GM23338 (cell line): ENCODE measurements at places on chromosomes 5 and 9. TPM values are rescaled to one million over a fixed set of nuclear protein-coding genes. Genes with fewer than 3 reads are reported as not detected.
A peak's percentile ranks its signal among the peaks of the same experiment; 100 is the strongest.

DNA sequence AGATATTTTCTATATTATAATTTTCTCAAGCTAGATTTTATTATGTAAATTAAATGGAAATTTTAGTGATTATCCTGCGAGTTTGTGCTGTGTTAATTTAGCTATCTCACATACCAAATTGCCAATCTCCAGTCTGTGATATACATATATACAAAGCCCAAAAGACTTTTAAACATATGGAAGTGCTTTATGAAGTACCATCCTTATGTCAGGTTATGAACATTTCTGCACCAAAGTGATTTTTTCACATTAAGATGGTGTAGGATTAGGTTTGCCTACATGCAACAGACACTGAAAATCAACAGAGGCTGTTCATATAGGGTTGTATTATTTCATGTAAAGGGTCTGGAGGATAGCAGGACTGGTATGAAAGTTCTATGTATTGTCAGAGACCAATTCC, 32.8 kb downstream of the CFAP95 start:
- no peaks in the 10 kb centered on the region for H3K27me3 ChIP-seq
- no peak overlapping the region for H3K27ac ChIP-seq
- no peak for DNase-seq
- no peaks in the 10 kb centered on the region for H3K4me1 ChIP-seq

GRCh38 chr5:38211354-38211710, 47.0 kb upstream of the EGFLAM start:
- no peak overlapping the region for H3K4me3 ChIP-seq
- H3K27ac ChIP-seq, result no peak overlapping the region
- DNase-seq, result no peak
- no peaks in the 10 kb centered on the region for H3K36me3 ChIP-seq
- no peaks in the 10 kb centered on the region for H3K4me1 ChIP-seq
- no peaks in the 10 kb centered on the region for H3K27me3 ChIP-seq

GRCh38 chr5:37567566-37567965, 188.4 kb downstream of the WDR70 start:
- no peak overlapping the region for H3K4me3 ChIP-seq
- H3K36me3 ChIP-seq, result no peaks in the 10 kb centered on the region
- no peaks in the 10 kb centered on the region for H3K27me3 ChIP-seq

DNA sequence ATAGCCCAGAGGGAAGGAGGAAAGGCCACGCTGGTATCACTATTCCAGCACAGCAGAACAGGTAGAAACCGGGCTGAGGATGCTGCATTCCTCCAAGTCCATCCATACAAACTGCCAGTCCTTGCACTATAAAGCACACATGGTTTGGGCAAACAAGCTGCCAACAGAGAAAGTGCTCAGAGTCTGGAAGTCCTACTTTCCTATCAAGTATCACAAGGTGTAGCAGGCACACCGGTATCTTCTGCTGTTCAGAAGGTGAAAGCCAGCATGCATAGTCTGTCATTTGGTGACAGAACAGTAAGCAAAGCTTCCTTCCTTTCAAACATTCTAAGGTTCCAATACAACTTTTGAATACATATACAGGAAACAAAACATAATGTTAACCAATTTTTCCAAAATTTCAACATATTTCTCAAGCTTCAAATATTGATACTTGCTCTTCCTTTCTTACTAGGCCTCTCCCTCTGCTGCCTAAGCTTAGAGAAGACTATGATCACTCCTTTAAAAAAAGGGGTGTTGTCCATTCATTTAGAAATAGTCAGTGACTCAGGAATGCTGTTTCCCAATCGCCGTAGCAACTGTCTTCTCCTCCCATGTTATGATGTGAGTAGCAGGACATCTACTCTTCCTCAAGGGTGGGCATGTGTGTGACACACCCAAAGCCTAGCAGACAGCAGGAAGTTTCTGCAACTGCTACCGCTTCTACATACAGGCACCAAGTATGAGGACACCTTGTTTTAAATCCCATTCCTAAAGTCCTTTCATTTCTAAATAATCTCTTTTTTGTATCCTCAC, 14.7 kb downstream of the DIAPH1 start:
- H3K27ac ChIP-seq, result no peak overlapping the region
- DNase-seq, result peak; percentile 67
- no peaks in the 10 kb centered on the region for H3K36me3 ChIP-seq
- no peaks in the 10 kb centered on the region for H3K27me3 ChIP-seq
- no peaks in the 10 kb centered on the region for H3K4me1 ChIP-seq

DNA sequence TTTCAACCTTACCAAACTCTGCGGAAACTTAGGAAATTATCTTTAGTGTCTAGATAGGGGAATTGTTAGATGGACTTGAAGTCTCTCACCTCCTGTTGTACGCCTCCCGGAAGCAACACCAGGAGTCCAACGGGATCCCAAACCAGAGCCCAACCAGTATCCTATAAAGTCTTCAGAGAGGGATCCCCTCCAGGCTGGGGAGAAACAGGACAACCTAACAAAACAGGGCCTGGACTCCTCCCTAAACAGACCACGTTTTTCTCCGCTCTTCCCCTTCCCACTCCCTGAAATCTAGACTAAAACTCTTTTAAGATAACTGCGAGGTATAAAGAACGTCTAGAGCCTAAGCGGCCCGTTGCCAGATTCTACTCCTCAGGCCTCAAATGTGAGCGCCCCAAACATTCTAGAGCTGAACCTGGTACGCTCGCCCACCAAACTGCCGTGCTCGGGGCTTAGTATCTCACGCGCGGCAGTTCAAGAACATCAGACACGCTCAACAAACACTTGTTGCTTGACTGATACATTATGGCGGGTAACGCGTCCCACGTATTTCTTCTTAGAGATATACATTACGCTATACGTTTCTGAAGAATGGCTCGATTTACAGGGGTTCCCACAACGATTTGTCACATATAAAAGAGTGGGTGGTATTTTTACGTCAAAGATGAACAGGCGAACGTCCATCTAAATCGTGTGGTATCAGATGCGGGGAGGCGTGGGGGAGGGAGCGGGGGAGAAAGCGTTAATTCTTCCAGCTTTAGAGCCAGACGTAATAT, 663 bp upstream of the SMIM27 start:
- H3K27ac ChIP-seq, result peak overlapping the region; percentile 78
- no peaks in the 10 kb centered on the region for H3K36me3 ChIP-seq
- peak; percentile 72 for DNase-seq
- peaks cover 8% of the 10 kb centered on the region for H3K4me1 ChIP-seq
- H3K4me3 ChIP-seq, result peak overlapping the region; percentile 91
- no peaks in the 10 kb centered on the region for H3K27me3 ChIP-seq

DNA sequence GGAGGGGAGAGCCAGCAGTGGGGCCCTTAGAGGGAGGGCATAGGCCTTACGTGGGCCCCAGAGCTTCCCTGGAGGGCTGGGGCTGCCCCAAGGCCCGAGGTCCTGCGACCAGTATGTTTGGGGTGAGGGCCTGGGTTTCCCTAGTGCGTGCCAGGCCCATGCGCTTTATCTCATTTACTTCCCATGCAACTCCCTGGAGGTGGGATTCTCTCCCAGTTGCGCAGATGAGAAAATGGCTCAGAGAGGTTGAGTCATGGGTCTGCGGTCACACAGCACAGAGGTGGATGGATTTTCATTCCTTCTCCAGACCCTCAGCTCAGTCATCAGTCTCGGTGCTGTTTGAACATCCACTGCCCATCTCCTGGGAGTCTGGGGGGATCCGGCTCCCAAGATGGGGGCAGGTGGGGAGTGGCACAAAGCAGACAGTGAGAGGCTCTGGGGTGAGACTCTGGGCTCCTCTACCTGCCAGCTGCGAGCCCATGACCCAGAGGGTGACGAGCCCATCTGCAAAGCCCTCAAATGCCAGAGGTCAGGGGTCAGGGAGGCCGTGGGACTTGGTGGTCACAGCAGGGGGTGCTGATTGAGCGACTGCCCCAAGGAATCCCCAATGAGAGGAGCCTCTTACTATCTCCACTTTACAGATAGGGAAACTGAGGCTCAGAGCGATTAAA, 171.2 kb downstream of the GAPVD1 start:
- no peak overlapping the region for H3K4me3 ChIP-seq
- no peaks in the 10 kb centered on the region for H3K36me3 ChIP-seq
- DNase-seq, result no peak
- no peaks in the 10 kb centered on the region for H3K27me3 ChIP-seq
- no peak overlapping the region for H3K27ac ChIP-seq
- H3K4me1 ChIP-seq, result no peaks in the 10 kb centered on the region

DNA sequence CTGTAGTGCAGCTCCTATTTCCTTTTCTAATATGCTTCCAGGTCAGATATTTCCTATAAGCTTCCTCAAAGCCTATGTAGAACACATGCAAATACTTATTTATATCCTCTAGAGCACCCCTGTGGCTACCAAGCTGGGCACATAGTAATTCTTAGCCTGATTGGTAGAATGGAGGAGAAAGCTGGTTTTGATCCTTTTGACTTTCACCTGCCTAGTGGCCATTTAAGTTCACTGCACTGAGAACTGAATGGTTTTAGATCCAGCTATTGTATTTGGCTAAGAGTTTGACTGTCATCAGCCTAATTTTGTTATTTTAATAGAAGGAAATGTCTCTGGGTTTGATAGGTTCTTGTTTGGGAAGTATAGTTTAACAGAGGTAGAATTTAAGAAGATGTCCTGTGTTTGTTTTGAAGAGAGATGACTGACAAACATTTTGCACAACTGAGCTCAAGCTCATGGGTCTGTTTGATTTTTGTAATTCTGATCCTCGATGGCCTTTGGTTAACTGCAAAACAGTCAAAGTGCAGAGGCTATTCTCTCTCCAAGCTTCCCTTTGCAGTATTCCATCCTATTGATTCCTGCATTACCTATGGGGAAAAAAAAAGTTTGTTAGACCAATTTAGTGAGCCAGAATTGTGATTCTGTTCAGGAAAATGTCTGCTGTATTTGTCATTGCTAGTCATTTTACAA, 85.4 kb downstream of the KCNN2 start:
- DNase-seq, result peak; percentile 72
- H3K27ac ChIP-seq, result no peak overlapping the region
- H3K4me1 ChIP-seq, result peaks cover 33% of the 10 kb centered on the region
- H3K27me3 ChIP-seq, result no peaks in the 10 kb centered on the region
- H3K4me3 ChIP-seq, result no peak overlapping the region

DNA sequence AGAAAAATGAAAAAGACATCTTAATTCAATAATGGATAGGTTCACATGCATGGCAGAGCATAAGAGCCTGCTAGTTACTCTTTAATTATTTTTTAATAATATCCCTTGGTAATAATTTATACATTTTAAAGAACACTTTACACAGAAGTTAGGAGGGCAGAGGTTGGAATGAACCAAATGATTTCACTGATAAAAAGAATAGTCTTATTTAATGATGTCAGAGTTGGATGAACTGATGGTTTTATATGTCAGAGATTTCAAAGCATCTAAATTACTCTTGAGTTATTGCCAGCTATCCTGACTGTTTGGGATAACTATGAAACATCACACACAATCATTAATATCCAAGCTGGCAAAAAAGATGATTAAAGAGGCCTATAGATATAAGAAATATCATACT, 244.8 kb downstream of the CSNK1G3 start:
- H3K27me3 ChIP-seq, result no peaks in the 10 kb centered on the region
- no peak for DNase-seq
- H3K4me1 ChIP-seq, result peaks cover 14% of the 10 kb centered on the region
- peaks cover 7% of the 10 kb centered on the region; the same call in 1 of the 2 replicates for H3K36me3 ChIP-seq

- peak overlapping the region; percentile 63 for H3K4me3 ChIP-seq
- H3K27me3 ChIP-seq, result no peaks in the 10 kb centered on the region
- peaks cover 22% of the 10 kb centered on the region for H3K4me1 ChIP-seq
- no peak overlapping the region for H3K27ac ChIP-seq
These were observed 84.1 kb downstream of the PTPDC1 start for GRCh38 chr9:94168203-94169000.

GRCh38 chr9:69319324-69320025, 5.5 kb upstream of the ENTREP1 start:
- no peak for DNase-seq
- H3K27me3 ChIP-seq, result peaks cover 20% of the 10 kb centered on the region
- 0 out of 2 replicates have a peak, but pooled peaks cover 3% of the 10 kb centered on the region for H3K36me3 ChIP-seq
- H3K4me3 ChIP-seq, result no peak overlapping the region; the same call in 1 of the 2 replicates
- H3K27ac ChIP-seq, result 0 out of 2 replicates have a peak overlapping the region, but pooled peaks have one; percentile 60
- H3K4me1 ChIP-seq, result peaks cover 27% of the 10 kb centered on the region

- 0 out of 2 replicates have a peak, but pooled peaks cover 3% of the 10 kb centered on the region for H3K36me3 ChIP-seq
- DNase-seq, result no peak
- no peaks in the 10 kb centered on the region for H3K27me3 ChIP-seq
- H3K4me1 ChIP-seq, result no peaks in the 10 kb centered on the region
These were observed 432.9 kb upstream of the ACTBL2 start for GRCh38 chr5:57915536-57915935.

GRCh38 chr9:34615132-34615531, 3.2 kb upstream of the RPP25L start:
- no peak overlapping the region for H3K4me3 ChIP-seq
- no peaks in the 10 kb centered on the region for H3K36me3 ChIP-seq
- peaks cover 11% of the 10 kb centered on the region for H3K27me3 ChIP-seq
- H3K27ac ChIP-seq, result no peak overlapping the region
- no peak for DNase-seq

GRCh38 chr5:14954616-14955343, 83.2 kb upstream of the ANKH start:
- H3K4me3 ChIP-seq, result no peak overlapping the region
- no peaks in the 10 kb centered on the region for H3K36me3 ChIP-seq
- DNase-seq, result no peak

DNA sequence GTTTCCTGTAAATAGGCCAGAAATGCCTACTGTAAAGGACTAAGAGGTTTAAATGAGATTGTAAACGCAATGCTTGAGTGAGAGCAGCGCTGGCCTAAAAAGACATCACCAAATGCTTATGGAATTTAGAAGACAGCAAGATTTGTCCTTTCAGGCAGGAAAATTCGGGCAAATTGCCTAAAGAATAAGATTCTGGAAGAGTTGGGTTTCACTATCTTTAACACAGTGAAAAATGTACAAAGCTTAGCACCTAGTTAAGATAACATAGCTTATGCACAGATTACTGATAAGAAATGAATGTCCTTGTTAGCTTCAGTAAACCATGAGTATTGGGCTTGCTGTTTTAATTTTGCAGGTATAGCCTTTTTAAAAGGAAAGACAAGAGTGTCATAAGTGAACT, 4.7 kb downstream of the FKBP15 start:
- no peaks in the 10 kb centered on the region for H3K36me3 ChIP-seq
- no peaks in the 10 kb centered on the region for H3K27me3 ChIP-seq
- peaks cover 5% of the 10 kb centered on the region; the same call in 1 of the 2 replicates for H3K4me1 ChIP-seq
- no peak for DNase-seq
- no peak overlapping the region for H3K27ac ChIP-seq
- H3K4me3 ChIP-seq, result no peak overlapping the region

Gene LCP2
- total RNA-seq, result 0.35 and 0.38 TPM in 2 replicates

Gene TAS2R1
- 0.31 TPM in 1 of 2 replicates, not detected in the other for total RNA-seq

Gene SPINK1
- total RNA-seq, result not detected in 2 replicates

Gene PALM2AKAP2
- 7.9 and 8.3 TPM in 2 replicates for total RNA-seq

Gene OTULINL
- total RNA-seq, result 7.2 and 7.6 TPM in 2 replicates

Gene NUTM2G
- total RNA-seq, result 0.54 and 1.6 TPM in 2 replicates

Gene GNAQ
- 43.1 and 59.1 TPM in 2 replicates for total RNA-seq
